ENCODE measurements at places on chromosomes 2 and 18.

DNA sequence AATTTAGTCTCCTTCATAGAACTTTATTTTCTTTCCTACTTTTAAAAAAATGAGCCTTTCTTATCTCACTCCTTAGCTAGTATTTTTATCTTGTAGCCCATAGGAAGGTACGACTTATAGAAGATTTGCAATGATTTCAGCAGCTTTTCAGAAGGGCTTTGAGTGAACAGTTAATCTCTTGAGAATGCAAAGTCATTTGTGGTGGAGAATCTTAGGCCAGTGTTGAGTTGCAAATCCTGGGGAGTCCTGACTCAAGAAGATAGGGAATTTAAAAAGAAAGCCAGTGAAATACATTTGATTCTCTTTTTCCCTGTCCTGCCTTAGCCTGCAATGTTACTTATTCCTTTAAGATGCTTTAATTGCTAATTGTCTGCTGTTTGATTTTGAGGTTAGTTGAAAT is 33.6 kb downstream of the LYPD6 start:
- no peak for DNase-seq

DNA sequence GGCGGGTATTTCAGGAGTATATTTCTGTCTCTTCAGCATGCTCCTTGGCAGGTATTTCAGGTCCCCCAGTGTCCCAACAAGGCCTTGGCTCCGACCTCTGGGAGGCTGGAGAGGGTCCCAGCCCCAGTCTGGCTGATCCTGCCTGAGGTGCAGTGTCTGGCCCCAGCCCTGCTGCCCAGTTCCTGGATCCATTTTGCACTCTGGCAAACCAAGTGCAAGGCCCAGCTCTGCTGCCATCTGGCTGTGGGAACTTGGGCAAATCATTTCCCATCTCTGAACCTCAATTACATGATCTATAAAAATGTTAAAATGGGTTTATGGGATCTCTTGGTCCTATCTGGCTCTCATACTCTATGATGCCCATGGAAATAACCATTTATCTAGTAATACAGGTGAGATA is 63.6 kb downstream of the ZBTB7C start:
- DNase-seq: no peak

- DNase-seq: no peak
Measured at GRCh38 chr2:53202063-53202462, 565.5 kb upstream of the CHAC2 start.

GRCh38 chr2:47719099-47719498 is 63.8 kb upstream of the MSH6 start:
- DNase-seq: no peak

GRCh38 chr2:220153118-220153517 is 525.7 kb downstream of the SLC4A3 start:
- no peak for DNase-seq
